CD4-positive, alpha-beta T cell treated with Interleukin-2 at 100 ng/mL for 4 hours (primary cell): ENCODE measurements at places on chromosomes 7 and 10.

- no peak for DNase-seq
Measured at GRCh38 chr10:30968711-30969110, 63.0 kb downstream of the ZNF438 start.

- no peak for DNase-seq
Measured at GRCh38 chr7:27133409-27134231, 3.1 kb upstream of the HOXA4 start.

- DNase-seq: no peak
Measured at GRCh38 chr7:96017877-96018276, 245.5 kb downstream of the DYNC1I1 start.

- DNase-seq: no peak
Measured at GRCh38 chr7:5767066-5767465, 14.4 kb downstream of the RNF216 start.

GRCh38 chr7:98902523-98902922 is 24.2 kb downstream of the TRRAP start:
- DNase-seq: no peak

GRCh38 chr10:31803606-31804351 is 124.9 kb downstream of the ARHGAP12 start:
- no peak for DNase-seq
